ENCODE measurements at places on chromosomes 12 and 14. TPM values are rescaled to one million over a fixed set of nuclear protein-coding genes. Genes with fewer than 3 reads are reported as not detected.

Gene JDP2
- 40.9 TPM for total RNA-seq

Gene TMEM117
- 2.0 TPM for total RNA-seq

Gene HOXC10
- total RNA-seq, result 2.5 TPM

Gene CCDC177
- total RNA-seq, result not detected

Data from A549 treated with ZK216348 at 1 μM for 4 hours (cell line).